ENCODE measurements at places on chromosomes 11 and 22. TPM values are rescaled to one million over a fixed set of nuclear protein-coding genes. Genes with fewer than 3 reads are reported as not detected.

FIBIN gene
- total RNA-seq: 0.44 TPM

TRIM49 gene
- total RNA-seq: not detected

ART1 gene
- total RNA-seq: not detected

PHOX2A gene
- total RNA-seq: 5.6 TPM

POU2AF2 gene
- not detected for total RNA-seq

OR4C3 gene
- not detected for total RNA-seq

KRTAP5-7 gene
- total RNA-seq: not detected

OR10A5 gene
- total RNA-seq: not detected

DNA sequence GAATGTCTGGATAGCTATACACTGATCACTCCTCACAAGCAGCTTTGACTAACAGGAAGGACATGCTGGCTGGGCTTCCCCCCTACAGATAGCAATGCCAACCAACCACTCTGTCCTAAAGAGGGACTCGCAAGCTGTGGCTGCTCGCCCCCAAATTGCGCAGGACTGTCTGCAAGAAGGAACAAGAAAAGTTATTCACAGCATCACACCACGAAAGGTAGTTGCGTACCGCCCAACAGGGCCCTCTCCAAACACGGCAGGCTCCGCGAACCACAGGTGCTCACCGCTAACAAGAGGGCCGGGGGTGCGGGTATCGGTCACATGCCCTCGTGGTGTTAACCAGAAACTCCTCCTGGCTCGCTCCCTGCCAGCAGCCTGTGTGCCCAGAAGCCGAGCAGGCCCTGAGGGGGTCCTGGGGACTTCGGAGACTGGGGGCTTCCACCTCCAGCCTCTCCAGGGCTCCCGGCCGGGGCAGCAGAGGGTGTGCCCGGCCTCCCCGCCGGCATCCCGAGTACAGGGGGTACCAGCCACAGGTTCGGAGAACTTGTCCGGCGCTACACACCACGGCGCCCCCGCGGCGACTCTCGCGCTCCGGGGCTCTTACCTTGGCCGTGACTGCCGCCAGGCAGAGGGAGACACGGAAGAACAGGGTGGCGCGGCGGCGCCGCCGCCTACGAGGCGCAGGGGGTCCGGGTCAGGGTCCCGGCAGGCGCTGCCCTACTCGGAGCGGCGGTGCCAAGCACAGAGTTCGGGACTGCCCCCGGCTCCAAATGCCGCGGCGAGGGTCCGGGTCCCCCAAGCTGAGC lies 682 bp downstream of the LARGE1 start:
- H3K27me3 ChIP-seq: peaks cover 9% of the 10 kb centered on the region
- H3K27ac ChIP-seq: no peak overlapping the region
- H3K4me1 ChIP-seq: peaks cover 45% of the 10 kb centered on the region
- peak overlapping the region; percentile 95 for H3K4me3 ChIP-seq

GRCh38 chr22:44586999-44587736 lies 89.1 kb upstream of the RTL6 start:
- no peaks in the 10 kb centered on the region for H3K36me3 ChIP-seq
- no peak overlapping the region for H3K27ac ChIP-seq
- no peak overlapping the region for H3K4me3 ChIP-seq
- H3K4me1 ChIP-seq: peaks cover 17% of the 10 kb centered on the region

- H3K27me3 ChIP-seq: no peaks in the 10 kb centered on the region
- no peak overlapping the region for H3K4me3 ChIP-seq
- no peak for DNase-seq
- H3K27ac ChIP-seq: peak overlapping the region; percentile 12
Measured at GRCh38 chr22:23102002-23102655, 31.8 kb downstream of the GNAZ start.

- H3K27me3 ChIP-seq: peaks cover 18% of the 10 kb centered on the region
- H3K27ac ChIP-seq: no peak overlapping the region
- no peak for DNase-seq
- peaks cover 26% of the 10 kb centered on the region for H3K36me3 ChIP-seq
Measured at GRCh38 chr11:126190792-126191191, 20.7 kb downstream of the RPUSD4 start.

DNA sequence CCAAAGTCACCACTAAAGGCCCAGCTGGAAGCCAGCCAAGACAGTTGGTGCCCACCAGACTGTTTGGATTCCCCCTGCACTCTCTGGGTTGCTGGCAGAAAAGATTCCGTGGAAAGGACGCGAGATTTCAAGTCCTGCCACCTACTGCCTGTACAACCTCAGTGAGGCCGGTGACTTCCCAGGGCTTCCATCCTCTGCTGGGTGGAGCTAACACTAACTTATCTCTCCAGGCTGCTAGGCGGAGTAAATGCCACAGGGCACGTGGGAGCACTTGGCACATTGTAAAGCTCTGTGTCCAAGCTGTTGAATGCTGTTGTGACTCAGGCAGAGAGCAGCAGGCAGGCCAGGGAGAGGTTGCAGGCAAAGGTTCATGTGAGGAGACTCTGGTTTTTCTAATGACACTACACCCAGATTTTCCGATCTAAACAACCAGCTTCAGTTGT lies 50.9 kb upstream of the CDON start:
- peaks cover 12% of the 10 kb centered on the region for H3K4me1 ChIP-seq
- peaks cover 22% of the 10 kb centered on the region for H3K27me3 ChIP-seq
- H3K4me3 ChIP-seq: no peak overlapping the region
- no peaks in the 10 kb centered on the region for H3K36me3 ChIP-seq

DNA sequence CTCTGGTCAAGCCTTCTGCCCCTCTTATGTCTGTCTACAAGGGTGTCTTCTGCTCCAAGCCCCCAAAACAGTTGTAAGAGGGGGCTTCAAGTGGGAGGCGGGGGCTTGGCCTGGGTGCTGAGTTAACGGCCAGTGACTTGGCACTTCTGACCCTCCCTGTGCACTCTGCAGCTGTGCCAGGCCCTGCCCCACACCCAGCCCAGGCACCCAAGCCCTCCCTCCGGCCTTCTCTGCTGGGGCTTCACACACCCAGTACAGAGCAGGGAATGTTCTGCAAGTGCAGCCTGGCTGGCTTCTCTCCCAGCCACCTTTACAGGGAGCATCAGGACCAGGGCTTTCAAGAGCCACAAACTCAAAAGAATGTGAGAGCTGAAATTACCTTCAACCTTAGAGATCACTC lies 3.8 kb downstream of the TMEM121B start:
- peaks cover 6% of the 10 kb centered on the region for H3K27me3 ChIP-seq
- DNase-seq: no peak
- no peak overlapping the region for H3K27ac ChIP-seq
- no peak overlapping the region for H3K4me3 ChIP-seq

DNA sequence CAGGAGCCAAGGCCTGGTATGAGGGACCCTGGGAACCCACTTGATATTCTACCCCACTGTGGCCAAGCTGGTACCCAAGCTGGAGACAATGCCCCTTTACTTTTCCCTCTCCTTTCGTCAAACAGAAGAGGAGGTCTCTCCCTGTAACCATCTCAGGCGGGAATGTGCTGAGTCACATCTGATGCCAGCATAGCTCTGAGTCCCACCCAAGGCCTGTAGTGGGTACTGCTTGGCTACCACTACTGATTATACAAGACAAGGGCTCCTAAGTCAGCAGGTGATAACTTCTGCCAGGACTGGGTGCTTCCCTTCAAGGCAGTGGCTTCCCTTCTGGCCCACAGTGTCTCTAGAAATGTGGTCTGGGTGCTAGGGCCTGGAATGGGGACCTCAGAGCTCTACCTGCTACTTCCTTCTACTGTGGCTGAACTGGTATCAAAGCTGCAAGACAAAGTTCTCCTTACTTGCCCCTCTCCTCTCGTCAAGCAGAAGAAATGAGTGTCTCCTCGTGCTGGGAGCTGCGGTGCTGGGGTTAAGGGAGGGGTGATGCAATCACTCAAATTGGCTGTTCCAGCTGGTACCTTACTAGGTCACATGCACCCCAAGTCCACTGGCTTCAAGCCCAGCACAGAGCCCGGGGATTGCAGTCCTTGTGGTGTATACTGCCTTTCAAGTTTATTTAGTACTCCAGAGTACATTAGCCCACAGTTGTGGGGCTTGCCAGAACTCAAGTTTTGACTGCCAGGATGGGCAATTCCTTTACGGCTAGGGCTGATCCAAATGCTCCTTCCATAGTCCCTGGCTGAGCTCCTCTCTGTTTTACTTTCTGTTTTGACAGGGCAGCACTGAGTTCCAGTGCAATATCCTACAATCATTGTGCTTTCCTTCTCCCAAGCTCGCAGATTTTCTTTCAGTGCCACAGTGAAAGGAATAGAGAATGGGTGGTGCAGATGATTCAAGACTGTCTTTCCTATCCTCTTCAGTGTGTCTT lies 419.7 kb upstream of the CNTN5 start:
- DNase-seq: no peak
- no peaks in the 10 kb centered on the region for H3K27me3 ChIP-seq
- H3K4me1 ChIP-seq: peaks cover 12% of the 10 kb centered on the region
- H3K27ac ChIP-seq: no peak overlapping the region

- DNase-seq: no peak
- H3K4me1 ChIP-seq: no peaks in the 10 kb centered on the region
- H3K27me3 ChIP-seq: peaks cover 62% of the 10 kb centered on the region
Measured at GRCh38 chr11:20621679-20622078, 22.3 kb downstream of the SLC6A5 start.

DNA sequence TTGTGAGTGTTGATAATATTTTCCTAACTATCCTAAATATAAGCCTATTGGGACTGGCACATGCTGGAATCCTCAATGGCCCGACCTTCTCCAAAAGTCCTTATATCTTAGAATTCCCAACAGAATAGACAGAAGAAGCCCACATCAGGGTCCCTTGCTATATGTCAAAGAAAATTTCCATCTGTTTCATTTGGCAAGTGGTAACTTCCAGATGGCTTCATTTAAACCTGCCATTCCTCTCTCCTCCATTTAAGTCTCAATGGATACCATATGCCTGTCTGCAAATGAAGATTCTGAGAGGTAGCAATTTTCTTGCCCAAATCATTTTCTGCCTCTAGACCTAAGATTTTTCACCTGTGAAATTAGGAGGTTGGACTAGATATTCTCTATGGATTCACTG lies 73.1 kb upstream of the KCNA4 start:
- H3K36me3 ChIP-seq: no peaks in the 10 kb centered on the region
- no peak overlapping the region for H3K27ac ChIP-seq
- peaks cover 23% of the 10 kb centered on the region for H3K27me3 ChIP-seq
- no peaks in the 10 kb centered on the region for H3K4me1 ChIP-seq
- no peak overlapping the region for H3K4me3 ChIP-seq

DNA sequence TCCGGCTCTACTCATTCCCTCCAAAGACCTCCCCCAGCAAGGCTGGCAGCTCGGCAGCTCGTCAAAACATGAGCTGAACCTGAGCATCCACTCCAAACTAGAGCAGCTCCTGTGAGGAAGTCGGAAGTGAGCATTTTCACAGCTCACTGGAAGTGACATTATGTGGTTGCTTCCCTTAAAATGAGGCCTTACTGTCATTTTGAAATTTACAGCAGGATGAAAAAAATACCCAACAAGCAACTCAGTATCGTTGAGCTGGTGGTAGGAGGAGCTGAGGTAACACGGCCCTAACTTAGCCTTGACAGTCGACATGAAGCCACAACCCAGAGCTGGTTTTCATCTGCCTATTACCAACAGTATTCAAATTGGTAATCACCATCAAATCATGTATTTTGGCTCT lies 38.0 kb upstream of the ARFGAP3 start:
- no peak overlapping the region for H3K4me3 ChIP-seq
- no peak for DNase-seq
- H3K4me1 ChIP-seq: peaks cover 3% of the 10 kb centered on the region
- H3K27ac ChIP-seq: peak overlapping the region; percentile 35
- H3K36me3 ChIP-seq: peaks cover 3% of the 10 kb centered on the region

DNA sequence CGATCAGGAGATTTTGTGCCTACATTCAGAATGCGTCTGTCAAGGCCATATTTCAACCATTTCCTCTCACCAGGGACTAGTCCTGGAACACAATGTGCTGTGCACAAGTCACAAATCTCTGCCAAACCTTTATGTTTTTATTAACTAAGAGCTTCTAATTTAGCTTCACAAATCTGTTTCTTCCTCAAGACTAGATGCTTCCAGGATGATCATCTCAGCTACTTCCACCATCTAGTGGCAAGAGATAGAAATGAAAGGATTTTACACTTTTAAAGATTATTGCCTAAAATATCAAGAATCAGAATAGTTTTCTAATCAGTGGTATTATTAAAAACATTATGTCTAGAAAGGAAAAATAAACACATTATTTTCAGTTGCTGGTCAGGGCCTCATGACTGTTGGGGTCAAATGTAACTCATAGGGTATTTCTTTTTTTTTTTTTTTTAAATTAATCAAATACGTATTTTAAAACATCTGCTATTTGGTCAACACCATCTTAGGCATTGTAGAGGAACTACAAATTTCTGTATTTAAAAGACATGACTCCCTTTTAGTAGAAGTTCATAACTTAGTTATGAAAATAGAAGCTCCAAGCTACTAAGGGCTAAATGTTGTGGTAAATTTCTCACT lies 1102.6 kb downstream of the DLG2 start:
- no peak overlapping the region for H3K4me3 ChIP-seq
- DNase-seq: no peak
- no peaks in the 10 kb centered on the region for H3K36me3 ChIP-seq
- no peak overlapping the region for H3K27ac ChIP-seq

GRCh38 chr11:12448131-12448939 lies 71.0 kb downstream of the PARVA start:
- H3K36me3 ChIP-seq: peaks cover 6% of the 10 kb centered on the region
- H3K4me3 ChIP-seq: no peak overlapping the region
- H3K27ac ChIP-seq: no peak overlapping the region
- DNase-seq: no peak
- peaks cover 26% of the 10 kb centered on the region for H3K4me1 ChIP-seq
- H3K27me3 ChIP-seq: no peaks in the 10 kb centered on the region

DNA sequence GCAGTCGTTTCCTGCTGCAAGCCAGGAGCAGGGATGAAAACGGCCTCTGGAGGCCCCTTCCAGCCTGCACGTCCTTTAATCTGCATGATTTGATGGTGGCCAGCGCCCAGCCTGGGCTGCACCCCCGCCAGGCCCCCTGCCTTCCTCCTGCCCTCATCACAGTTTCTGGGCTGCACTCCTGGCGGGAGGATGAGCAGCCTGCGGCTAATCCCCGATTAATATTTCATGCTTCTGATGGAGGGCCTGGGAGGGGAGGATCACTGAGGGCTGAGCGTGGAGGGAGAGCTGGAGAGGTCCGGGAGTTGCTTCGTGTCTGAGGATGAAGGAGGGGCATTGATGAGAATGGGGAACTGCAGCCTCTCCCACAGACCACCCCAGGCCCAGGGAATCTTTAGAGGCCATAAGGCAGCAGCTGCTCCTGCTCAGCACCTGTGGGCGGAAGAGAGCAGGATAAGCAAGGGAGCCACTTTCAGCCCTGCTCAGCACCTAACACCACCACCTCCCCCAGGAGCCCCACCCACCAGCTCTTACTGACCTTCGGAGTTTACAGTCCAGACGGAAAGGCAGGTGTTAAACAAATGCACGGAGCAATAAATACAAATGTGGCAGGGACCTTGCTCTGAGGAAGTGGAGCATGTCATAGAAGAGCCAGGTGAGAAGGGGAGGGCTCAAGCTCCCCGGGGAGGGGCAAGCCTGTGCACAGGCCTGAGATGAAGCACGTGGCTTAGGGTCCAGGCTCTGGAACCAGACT lies 135.0 kb upstream of the NECTIN1 start:
- H3K27ac ChIP-seq: peak overlapping the region; percentile 3
- H3K36me3 ChIP-seq: no peaks in the 10 kb centered on the region
- no peak overlapping the region for H3K4me3 ChIP-seq
- no peaks in the 10 kb centered on the region for H3K4me1 ChIP-seq
- DNase-seq: no peak

Data from neural crest cell (in vitro differentiated cells).